ENCODE measurements at places on chromosomes 3 and 15.

GRCh38 chr3:99128235-99128634 is 226.7 kb upstream of the DCBLD2 start:
- DNase-seq = no peak

- no peak for DNase-seq
These were observed 254.4 kb upstream of the GPR149 start for GRCh38 chr3:154684440-154684839.

GRCh38 chr3:183508821-183509220 is 46.7 kb downstream of the KLHL6 start:
- DNase-seq = no peak

DNA sequence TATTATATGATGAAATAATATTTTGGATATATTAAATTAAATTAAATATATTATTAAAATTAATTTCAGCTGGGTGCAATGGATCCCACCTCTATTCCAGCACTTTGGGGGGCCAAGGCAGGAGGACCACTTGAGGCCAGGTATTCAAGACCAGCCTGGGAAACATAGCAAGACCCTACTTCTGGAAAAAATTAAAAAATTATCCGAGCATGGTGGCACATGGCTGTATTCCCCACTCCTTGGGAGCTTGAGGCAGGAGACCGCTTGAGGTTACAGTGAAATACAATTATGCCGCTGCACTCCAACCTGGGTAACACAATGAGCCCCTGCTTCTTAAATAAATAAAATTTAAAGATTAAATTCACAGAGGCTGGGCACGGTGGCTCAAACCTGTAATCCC is 61.4 kb downstream of the SH3BP5 start:
- no peak for DNase-seq

DNA sequence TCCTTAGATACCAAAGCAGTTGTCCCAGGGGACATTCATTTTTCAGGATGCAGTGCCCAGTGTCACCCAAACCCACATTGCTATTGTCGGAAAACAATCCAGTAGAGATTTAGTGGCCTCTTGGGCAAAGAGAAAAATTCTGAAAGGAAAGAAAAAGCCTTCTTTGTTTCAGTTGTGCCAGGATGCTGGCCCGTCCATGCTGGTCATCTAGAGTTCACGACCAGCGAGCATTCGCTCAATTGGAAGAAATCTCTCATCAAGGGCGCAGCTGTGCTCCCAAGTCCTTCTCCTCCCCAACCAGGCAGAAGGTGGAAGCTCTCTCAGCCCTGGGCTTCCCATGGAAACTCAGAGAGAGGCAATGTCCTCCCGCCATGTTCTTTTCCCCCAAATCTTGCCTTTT is 123.7 kb downstream of the MTHFS start:
- DNase-seq = no peak

- peak; percentile 82 for DNase-seq
These were observed 8.8 kb upstream of the CPOX start for GRCh38 chr3:98602078-98602678.

GRCh38 chr3:37653466-37653865 is 208.2 kb upstream of the CTDSPL start:
- DNase-seq = no peak

DNA sequence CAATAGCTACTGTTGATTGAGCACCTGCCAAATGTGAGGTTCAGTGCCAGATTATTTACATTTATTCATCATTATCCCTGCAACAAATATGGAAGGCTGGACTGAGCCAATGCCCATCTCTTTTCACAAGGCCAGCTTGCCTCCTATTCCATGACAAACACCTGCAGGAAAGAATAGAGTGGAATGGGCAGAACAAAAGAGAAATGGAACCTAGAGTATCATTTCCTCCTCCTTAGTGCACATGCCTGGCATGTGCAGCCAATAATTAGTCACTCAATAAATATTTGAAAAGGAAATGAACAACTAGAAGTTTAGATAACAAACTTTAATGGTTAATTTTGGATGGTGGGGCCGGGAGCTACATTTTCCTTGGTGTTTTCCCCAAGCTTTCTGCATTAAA is 61.4 kb upstream of the MYRIP start:
- DNase-seq = no peak

DNA sequence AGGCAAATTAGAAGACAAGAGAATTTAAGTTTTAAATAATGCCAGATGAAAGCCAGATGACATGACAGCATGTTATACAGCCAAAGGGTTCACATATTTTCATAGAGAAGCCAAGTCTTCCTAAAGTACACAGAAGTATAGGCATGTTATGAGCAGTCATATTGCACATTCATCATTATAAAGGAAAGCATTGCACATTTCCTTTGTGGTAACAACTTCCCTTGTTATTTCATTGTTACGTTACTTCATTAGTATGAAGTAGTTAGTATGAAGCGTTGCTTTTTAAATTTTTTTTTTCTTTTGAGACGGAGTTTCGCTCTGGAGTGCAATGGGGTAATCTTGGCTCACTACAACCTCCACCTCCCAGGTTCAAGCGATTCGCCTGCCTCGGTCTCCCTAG is 4.6 kb upstream of the ABCC5 start:
- DNase-seq = no peak
